ENCODE measurements at places on chromosomes 12 and 14.

GRCh38 chr14:29906256-29906870 lies 21.3 kb downstream of the PRKD1 start:
- DNase-seq = no peak

GRCh38 chr12:27107986-27108385 lies 25.6 kb upstream of the C12orf71 start:
- no peak for DNase-seq

- no peak for DNase-seq
Measured at GRCh38 chr14:65069874-65070413, 32.4 kb downstream of the MAX start.

- DNase-seq = no peak
Measured at GRCh38 chr14:104917993-104918392, 6.7 kb upstream of the PLD4 start.

- DNase-seq = no peak
Measured at GRCh38 chr12:587132-588023, 75.9 kb downstream of the NINJ2 start.

GRCh38 chr14:30303350-30303749 lies 255.6 kb upstream of the G2E3 start:
- DNase-seq = no peak

GRCh38 chr14:50015716-50016115 lies 100.7 kb downstream of the VCPKMT start:
- no peak for DNase-seq

DNA sequence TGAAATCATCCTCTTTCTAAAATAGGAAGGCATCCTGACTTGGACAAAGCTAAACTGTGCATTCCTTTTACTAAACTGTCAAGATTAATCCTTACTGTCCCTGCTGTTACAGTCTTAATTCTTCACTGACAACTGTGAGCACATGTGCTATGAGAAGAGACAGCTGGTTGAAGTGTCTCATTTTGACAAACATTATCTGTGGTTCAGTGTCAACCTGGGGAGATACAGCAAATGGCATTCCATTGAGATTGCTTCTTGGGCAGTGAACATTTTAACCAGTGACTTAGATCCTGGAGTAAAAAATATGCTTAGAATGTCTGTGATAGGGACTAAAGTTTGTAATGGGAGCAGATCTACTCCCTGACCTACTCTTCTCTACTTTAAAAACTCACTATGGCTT lies 552.6 kb upstream of the ATP2B1 start:
- no peak for DNase-seq

DNA sequence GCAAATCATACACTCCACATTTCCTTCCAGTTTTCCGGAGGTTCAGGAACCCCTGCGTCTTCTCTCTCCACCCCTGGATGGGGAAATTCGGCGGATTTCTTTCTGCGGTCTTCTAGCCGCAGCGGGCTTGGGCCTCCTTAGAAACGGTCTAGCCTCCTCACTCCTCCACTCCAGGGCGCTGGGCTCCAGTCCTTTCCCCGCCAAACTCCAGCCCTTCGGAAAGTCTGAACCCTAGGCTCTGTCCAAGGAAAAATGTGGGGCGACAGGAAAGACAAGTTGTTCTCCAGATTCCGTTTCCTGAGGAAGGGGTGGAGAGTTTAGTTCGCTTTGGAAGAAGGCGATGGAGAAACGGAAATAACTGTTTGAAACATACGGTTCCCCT lies 1.4 kb upstream of the HOXC10 start:
- peak; percentile 50 for DNase-seq

DNA sequence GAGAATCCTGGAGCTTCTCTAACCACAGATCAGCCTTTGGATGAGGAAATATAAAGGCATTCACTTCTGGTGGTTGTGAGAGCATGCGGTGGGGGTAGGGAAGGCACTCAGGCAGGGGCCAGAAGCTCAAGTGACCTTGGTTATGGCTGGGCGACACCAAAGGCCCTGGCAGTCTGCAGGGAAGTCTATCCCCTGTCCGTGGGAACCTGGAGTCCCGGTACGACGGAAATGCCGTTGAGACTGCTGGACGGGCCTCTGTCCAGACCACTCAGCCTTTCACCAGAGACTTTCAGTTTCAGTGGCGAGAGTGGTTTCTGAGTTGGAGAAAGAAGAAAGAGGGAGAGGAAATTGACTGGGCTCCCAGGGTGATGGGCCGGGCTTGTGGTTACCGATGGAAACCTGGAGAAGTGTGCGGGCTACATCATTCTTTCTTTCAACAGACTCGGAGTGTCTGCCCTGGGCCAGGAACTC lies 20.9 kb downstream of the ISCA2 start:
- no peak for DNase-seq

- DNase-seq = no peak
Measured at GRCh38 chr12:26298785-26299621, 103.6 kb downstream of the SSPN start.

GRCh38 chr12:49621651-49622500 lies 1.5 kb upstream of the PRPF40B start:
- no peak for DNase-seq

- peak; percentile 34 for DNase-seq
Measured at GRCh38 chr12:81128930-81129554, 51.2 kb downstream of the ACSS3 start.

- DNase-seq = peak; percentile 83
Measured at GRCh38 chr12:85872497-85873091, 1.5 kb upstream of the NTS start.

- no peak for DNase-seq
Measured at GRCh38 chr12:104064842-104065427, 604 bp downstream of the HCFC2 start.

GRCh38 chr14:99156090-99156425 lies 115.9 kb downstream of the BCL11B start:
- no peak for DNase-seq

DNA sequence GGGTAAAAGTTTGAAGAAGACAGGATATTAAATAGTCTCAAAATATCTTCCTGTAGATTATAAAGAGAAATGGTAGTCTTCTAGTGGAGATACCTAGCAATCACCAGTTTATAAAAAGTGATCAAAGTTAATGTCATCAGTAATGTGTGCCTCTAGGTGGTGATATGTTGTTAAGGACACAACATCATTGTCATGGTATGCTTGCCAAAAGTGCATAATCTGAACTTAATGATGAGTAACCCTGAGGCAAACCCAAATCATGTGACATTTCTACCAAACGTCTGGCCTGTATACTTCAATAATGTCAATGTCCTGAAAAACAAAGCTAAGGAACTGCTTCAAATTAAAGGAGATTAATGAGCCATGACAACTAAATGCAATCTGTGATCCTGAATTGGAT lies 214.7 kb downstream of the PHLDA1 start:
- DNase-seq = no peak

- DNase-seq = peak; percentile 62
Measured at GRCh38 chr12:52307836-52308805, 13.1 kb downstream of the KRT83 start.

DNA sequence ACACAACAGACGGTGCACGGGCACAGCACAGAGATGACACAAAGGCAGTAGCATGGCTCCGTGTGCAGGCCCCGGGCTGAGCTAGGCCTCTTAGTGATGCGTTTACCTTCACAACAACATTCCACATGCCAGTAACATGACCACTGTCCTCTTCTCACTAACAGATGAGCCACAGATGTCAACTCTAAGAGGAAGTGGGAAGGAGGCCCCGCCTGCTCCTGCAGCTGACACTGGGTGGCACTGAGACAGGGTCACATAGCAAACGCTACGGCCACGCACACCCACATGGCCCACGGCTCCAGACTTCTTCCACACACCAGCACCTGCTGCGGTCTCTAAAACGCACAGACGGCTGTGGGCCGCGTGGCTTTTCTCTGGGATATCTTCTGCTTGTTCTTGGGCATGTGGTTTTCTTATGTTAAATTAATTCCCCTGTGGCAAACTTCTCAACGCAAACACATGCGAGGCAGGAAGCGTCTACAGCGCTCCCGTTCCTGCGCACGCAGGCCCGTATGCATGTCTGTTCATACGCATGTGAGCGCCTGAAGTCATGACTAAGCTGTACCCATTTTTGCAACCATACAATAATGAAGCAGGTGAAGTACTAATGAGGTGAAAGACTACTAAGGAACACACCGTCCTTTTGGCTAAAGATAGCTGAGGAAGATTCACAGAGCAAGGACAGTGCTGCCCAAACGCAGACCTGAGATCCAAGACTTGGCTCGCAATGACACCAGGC lies 26.8 kb downstream of the AMN start:
- no peak for DNase-seq

DNA sequence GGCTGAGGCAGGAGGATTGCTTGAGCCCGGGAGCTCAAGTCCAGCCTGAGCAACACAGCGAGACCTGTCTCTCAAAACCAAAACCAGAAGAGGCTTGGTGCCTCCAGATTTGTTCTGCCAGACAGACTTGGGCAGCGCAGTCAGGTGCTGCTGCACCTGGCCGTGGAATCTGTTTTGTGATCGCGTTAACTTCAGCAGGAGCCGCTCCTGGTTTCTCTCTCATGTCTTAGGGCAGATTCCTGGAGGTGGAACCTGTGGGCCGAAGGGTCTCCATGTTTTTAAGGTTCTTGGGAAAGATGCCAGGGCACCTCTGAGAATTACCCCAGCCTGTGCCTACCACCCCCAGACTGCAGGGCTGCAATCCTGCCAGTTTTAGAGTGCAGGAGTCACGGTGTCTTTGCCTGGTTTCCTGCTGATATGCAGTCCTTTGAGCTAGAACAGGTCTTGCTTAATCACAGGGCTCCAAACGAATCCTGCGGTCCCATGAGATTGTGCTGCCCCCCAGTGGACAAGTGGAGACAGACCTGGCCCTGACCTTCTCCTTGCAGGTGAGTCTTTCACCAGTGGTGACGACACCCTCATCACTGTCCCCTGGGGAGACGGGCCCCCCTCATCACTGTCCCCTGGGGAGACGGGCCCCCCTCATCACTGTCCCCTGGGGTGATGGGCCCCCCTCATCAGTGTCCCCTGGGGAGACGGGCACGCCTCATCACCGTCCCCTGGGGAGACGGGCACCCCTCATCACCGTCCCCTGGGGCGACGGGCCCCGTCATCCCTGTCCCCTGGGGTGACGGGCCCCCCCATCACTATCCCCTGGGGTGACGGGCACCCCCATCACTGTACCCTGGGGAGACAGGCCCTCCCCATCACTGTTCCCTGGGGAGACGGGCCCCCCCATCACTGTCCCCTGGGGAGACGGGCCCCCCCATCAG lies 37.6 kb downstream of the PACS2 start:
- DNase-seq = peak; percentile 95

GRCh38 chr12:57280211-57281062 lies 29.4 kb upstream of the STAC3 start:
- DNase-seq = no peak

Data from cerebellar cortex (tissue), 1 donor.